ENCODE measurements at places on chromosomes 1 and 21.

DNA sequence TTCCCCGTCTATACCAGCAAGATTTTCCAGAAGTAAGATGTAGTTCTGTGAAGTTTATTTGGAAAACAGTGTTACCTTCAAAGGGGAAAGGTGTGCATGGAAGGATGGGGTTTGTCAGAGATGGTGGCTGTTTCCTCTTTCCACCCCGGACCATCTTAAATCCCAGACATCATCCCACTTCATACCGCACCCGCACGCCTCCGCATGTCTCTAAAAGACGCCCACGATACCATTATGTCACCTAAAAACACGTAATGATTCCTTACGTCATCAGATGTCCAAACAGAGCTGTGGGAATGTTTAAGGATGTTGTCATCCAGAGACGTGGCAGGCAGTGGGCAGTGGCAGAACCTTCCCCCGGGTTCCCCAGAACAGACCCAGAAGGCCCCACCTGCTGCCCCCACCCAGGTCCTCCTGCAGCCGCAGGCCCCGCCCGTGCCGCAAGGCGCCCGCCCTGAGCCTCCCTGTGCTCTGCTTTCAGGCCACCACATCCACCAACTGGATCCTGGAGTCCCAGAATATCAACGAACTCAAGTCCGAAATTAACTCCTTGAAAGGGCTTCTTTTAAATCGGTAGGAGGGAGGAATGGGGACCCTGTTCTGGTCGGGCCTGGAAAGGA is 152.2 kb downstream of the PEX14 start:
- DNase-seq, result no peak

GRCh38 chr1:110286564-110286963 is 52.6 kb upstream of the RBM15 start:
- no peak for DNase-seq

DNA sequence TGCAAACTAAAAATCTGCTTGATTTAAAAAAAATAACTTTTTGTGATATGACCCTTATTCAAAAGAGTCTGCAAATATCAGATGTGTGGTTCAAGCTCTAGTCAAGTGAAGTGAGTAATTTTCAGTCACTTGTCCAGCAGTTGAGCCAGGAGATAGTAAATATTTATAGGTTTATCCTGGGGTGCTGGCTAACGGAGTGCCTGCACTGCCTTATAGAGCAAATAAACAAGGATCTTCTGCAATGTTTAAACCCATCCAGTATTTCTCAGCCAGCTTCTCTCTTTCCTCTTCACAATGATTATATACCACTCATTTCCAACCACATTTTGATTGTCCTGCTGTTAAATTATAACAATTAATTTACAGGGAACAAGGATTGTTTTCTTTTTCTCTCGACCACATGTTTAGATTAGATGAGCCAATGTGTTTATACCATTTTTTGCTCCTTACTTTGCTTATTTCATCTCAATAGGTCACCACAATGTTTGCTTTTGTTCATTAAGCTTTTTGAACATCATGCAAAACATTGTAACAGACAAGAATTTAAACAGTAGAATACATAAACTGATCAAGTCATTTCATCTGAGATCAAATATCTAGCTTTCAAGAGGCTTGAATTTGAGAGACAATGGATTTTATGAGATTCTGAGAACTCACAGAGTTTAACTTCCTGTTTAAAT is 60.3 kb upstream of the GREM2 start:
- no peak for DNase-seq

DNA sequence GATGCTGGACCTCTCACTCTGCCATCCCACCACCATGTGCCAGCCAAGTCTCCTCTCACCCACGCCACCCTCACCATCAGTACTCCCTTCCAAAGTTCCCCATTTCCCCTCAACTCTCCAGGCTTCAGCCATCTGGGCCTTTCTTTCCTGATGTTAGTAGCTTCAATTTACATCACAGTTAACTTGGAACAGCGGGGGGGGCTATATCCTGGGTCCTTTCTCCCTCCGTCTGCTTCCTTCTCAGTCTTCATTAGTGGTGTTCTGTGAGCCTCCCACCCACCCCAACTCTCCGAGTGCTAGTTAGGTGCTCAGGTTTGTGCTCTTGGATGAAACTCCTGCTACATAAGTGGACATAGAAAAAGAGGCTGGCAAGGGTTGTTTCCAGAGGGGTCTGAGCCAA is 31.9 kb downstream of the KCNC4 start:
- DNase-seq, result no peak

DNA sequence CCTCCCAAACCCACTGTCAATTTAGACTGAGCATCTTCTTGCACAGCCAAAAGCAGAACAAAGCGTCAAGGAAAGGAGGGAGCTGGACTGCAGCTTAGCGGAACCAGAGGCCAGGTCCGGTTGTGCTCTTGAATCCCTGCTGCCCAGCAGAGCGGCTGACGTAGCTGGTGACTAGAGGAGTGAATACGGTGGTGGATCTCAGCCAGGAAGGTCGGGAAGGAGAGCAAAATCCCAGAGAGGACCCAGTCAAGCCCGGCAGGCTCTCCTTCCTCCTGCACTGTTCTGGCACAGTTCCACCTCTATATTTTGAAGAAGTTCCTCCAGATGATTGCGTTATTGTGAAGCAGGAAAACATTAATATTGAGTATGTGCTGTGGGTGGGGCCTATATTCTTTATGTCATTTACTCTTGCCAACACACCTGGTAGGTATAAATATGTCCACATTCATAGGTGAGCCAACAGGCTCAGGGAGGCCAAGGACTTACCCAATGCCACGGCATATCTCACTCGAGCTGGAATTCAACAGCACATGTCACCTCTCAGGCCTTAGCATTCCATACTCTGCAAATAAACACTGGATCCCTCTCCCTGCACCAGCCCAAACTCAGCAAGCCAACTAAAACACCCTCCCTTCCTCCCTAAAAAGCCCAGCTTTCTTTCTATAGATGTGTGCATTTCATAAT is 23.6 kb upstream of the ABCB10 start:
- no peak for DNase-seq

GRCh38 chr1:39933956-39934941 is 20.7 kb upstream of the MFSD2A start:
- DNase-seq, result no peak

- no peak for DNase-seq
Measured at GRCh38 chr21:43348170-43348766, 78.7 kb downstream of the SIK1 start.

GRCh38 chr1:213014642-213015041 is 1.0 kb downstream of the ANGEL2 start:
- DNase-seq, result no peak

- no peak for DNase-seq
Measured at GRCh38 chr1:8415526-8416278, 97.8 kb downstream of the SLC45A1 start.

- DNase-seq, result no peak
Measured at GRCh38 chr1:212622906-212623305, 14.3 kb downstream of the ATF3 start.

DNA sequence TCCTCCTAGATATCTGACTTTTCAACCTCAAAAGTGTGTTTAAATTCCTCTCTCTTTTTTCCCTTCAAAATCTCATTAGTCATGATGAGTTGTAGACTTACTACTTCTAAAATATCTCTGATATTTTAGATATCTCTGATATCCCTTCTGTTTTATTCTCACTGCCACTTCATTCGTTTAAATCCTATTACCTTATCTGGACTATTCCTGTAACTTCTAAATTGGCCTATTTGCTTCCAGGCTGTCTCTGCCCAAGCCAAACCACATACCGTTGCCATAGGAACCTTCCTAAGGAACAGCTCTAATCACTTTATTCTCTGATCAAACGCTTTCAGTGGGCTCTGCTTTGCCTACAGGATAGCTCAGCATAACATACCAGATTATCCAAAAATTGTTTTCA is 333.1 kb upstream of the CHRM3 start:
- DNase-seq, result no peak

GRCh38 chr21:26120828-26121227 is 49.7 kb downstream of the APP start:
- DNase-seq, result no peak

DNA sequence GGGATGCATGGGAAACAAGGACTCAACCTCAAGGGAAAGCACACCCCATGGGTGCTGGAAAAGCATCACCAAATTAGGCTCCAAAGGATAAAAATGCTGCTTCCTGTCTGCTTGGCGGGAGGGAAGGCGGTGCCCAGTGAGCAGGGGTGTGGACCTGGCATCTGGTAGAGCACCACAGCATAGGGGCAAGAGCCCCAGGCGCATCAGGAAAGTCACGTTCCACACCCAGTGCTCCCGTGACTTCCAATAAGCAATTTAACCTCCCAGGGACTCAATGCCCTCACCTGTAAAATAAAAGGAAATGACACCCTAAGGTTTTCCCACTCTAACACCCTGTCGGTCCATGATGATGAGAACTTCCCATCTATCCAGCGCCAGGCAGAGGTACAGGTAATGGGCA is 206.0 kb downstream of the SETD4 start:
- DNase-seq, result no peak

- no peak for DNase-seq
Measured at GRCh38 chr1:41417746-41418145, 56.5 kb downstream of the FOXO6 start.

GRCh38 chr21:16088056-16088455 is 358.3 kb downstream of the USP25 start:
- DNase-seq, result no peak

GRCh38 chr1:46300673-46301405 is 2.6 kb downstream of the LRRC41 start:
- DNase-seq, result no peak

- no peak for DNase-seq
Measured at GRCh38 chr1:7341145-7341905, 429.8 kb upstream of the VAMP3 start.

GRCh38 chr1:23667411-23667810 is 24.2 kb upstream of the RPL11 start:
- DNase-seq, result no peak

DNA sequence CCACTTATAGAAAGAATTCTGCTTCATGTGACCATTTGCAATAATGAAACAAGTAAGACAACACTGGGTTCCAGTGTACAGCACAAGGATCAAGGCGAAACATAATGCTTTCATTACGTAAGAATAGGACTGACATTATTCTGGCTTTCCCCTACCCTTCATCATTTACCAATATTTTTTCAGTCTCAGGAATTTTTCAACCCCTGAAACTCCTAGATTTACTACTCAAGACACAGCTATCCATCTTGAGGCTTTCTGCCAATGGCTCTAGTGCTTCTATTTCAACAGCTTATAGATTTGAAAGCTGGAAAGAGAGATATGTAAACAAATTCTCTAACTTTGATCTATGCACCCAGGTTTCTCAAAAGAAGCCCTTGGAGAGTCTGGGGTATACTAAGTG is 48.4 kb downstream of the WLS start:
- no peak for DNase-seq

GRCh38 chr1:89894210-89895201 is 73.7 kb downstream of the LRRC8D start:
- DNase-seq, result no peak

DNA sequence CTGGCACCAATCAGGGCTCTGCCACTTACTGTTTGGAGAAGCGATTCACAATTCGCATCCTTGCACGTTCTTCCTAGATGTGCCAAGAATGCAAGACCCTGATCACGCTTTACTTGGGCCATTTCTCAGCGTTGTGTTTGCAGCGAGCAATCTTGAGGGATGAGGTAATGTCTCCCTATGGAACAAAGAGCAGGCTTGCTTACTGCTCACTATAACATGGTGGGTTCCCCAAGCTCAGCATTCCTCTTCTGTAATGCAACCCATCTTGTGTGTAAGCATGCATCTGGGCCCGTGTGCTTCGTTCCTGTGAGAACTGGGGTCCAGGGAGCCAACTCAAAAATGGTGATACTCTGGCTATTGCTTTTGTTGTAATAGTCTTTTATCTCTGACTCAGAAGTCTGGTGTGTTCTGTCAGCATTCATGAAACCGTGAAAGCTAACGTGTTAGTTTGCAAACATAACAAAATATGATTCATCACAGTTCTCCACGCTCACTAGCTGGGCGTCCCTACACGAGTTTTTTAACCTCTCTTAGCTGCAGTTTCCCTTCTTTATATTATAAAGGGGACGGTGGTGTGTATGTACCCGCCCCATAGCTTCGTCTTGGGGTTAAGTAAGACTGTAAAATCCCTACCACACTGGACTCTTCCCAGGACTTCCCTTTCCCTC is 33.3 kb downstream of the DNTTIP2 start:
- no peak for DNase-seq

- DNase-seq, result no peak
Measured at GRCh38 chr1:43653893-43654292, 3.9 kb downstream of the KDM4A start.

DNA sequence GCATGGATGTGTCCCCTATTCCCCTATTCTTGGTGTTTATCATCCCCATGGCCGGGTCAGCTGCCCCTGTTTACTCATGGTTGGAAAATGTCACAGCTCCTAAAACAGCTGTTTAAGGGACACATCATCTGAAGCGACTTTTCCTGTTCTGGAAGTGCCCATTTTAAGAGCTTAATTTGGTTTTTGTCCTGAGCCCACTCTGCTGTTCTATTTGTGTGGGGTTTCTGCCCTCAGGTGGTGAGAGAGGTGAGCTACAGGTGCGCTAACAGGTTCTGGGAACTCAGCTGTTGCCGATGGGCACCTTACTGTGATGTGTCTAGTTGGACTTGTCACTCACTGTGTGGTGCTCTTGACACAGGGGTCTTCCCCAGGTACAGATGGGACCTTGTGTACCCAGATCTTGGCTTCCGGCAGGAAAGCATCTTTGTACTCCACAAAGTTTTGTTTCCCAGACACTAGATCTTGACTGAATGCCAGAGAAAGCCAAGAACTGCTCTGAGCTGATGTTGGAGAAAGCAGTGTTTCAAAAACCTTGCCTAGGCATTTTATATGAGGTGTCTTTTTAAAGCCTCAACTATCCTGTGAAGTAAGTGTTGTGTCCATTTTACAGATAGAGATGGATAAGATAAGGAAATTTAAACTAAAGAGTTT is 59.0 kb upstream of the CD1D start:
- no peak for DNase-seq

DNA sequence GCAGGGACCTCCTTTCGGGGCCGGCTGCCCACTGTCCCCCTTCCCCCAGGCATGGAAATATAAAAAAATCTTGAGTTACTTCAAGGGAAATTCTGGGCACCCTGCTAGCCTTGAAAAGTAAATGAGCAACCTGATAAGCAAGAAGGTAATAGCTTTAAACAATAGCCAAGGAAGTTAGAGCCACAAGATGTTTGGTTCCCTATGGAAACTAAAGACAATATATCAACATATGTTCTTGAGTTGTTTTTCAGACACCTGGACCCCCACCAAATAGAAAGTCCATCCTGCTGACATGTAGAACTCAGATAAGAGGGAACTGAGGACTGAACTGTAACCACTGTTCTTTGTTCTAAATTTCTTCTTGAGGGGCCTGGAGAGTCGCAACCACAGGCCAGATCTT is 19.3 kb upstream of the SLC35A3 start:
- DNase-seq, result no peak

- DNase-seq, result no peak
Measured at GRCh38 chr1:52323731-52324130, 42.3 kb downstream of the CC2D1B start.

GRCh38 chr1:61539720-61540462 is 185.1 kb downstream of the TM2D1 start:
- DNase-seq, result no peak

DNA sequence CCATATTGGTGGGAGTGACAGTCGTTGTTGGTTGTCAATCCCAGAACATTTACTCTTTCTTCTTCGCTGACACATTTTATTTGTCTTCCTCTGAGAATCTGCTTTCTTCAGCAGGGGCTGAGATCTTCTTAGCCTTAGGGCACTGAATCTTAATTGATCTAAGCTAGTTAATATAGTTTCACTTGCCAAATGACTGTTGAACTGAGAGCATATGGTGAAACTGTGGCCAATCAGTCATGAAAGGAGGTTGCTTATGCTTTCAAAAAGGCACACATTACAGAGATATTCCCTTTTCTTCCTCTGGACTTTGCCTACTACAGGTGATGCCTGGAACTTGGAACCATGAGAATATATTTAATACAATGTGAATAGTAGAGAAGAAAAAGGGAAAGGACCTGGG is 60.0 kb upstream of the KIAA0040 start:
- no peak for DNase-seq
